Activated CD4-positive, CD25-positive, alpha-beta regulatory T cell treated with anti-CD3 and anti-CD28 coated beads, Interleukin-2, amount 50 U/mL, for 16 hours (primary cell): ENCODE measurements at places on chromosomes 4 and X.

DNA sequence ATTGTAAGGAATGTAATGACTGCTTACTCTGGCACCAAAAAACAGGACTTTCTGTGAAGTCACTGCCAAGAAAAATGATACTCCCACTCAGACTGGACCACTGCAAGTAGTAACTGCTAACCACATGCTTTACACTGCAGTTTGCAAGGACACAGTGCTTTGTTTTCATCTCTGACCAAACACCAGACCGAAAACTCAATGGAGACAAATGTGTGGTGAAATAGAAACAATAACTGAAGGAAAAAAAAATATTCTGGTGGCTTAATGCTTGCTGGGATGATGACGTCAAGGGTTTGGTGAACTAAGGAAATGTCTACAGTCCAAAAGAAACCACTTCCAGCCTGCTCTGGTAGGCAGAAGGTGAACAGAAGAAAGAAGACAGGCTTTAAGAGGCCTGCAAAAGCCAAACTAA lies 13.2 kb downstream of the GPC4 start:
- DNase-seq, result no peak

DNA sequence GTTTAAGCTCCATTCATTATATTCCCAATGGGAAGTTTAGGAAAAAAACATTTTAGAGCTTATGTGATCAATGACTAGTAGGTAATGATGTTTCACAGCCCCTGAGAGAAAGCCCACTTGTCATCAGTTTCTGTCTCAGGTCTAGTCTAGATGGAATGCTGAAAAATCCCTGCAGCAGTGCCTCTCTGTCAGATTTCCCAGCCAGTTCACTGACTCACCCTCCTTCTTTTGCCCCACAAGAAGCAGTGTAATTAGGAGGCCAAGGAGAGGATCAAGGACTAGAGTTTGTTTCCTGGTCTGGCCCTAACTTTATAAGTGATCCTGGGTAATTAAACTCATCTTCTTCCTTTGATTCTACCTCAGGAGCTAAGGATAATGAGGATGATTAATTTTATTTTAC lies 118.7 kb upstream of the ANXA3 start:
- no peak for DNase-seq

DNA sequence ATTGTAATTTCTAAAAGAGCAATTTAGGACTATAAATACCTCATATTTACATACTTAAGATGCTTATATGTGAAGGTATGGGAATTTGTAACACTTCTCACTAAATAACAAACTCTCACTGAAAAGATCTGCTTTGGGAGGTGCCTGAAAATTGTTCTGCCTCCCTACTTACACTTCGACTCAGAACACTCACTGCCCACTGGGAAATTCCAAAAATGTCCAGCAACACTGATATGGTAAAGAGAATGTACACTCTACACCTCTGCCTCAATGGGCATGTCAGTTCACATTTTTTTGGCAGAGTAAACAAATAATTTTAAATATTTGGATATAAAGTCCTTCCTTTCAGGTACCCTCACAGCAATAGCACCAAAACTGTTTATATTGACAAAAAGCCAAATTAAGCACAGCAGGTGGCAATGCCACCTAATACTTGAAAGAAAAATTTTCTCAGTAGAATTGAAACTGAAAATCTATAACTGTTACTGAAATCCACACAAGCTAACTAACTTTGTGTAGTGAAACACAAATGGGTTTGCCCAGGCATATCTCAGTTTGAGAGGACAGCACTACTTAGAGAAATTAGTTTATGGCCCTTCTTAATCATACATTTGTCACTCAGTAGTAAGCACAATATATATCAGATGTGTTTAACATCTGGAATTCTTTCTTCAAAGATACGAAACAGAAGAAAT lies 67.1 kb downstream of the PRDM5 start:
- DNase-seq, result no peak

- no peak for DNase-seq
Observed at GRCh38 chr4:5609306-5610007, 98.9 kb downstream of the EVC2 start.

DNA sequence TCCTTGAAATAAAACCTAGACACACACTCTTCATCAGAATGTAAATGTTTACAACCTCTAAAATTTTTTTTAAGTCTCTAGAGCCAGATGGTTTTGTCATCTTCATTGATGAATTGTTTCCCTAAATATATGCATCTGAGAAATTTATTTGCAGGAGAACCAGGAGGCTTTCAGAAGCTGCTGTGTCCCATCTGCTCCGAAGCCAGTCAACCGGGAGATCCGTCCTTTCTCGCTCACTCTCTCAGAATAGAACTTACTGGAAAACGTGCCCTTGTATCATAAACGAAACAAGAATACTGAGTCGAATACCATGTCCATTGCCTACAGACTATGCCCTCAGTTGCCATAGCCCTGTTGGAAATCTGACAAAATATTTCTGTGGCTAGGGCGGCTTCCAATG lies 103.5 kb downstream of the SLC34A2 start:
- DNase-seq, result no peak

DNA sequence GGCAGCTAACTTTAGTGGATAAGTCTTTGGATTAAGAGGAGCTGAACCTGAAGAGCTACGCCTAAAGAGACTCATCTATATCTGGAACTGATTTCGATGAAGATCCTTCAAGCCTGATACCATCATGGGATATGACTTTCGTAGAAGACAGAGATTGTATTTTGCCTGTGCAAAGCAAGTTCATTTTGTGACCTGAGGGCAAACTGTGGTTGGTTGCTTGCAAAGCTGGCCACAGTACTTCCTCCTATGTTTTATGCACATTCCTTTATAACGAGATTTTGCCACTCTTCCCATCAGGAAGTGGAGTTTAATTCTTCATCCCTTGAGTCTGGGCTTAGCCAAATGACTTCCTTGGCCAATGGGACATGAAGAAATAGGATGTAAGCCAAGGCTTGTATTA lies 519.3 kb upstream of the NR3C2 start:
- no peak for DNase-seq

- no peak for DNase-seq
Observed at GRCh38 chr4:77433418-77433733, 172.2 kb upstream of the CXCL13 start.
